ENCODE measurements at places on chromosomes 2 and 18. TPM values are rescaled to one million over a fixed set of nuclear protein-coding genes. Genes with fewer than 3 reads are reported as not detected.

GRCh38 chr2:238257786-238258700 lies 18.2 kb upstream of the HES6 start:
- DNase-seq, result no peak
- peaks cover 3% of the 10 kb centered on the region for H3K4me1 ChIP-seq
- H3K27me3 ChIP-seq, result no peaks in the 10 kb centered on the region
- H3K27ac ChIP-seq, result no peak overlapping the region
- no peak overlapping the region for H3K4me3 ChIP-seq

- H3K27me3 ChIP-seq, result no peaks in the 10 kb centered on the region
- peak overlapping the region; percentile 22 for H3K4me3 ChIP-seq
- no peak for DNase-seq
- peaks cover 8% of the 10 kb centered on the region for H3K36me3 ChIP-seq
- H3K27ac ChIP-seq, result no peak overlapping the region
Measured at GRCh38 chr2:156474401-156474800, 38.2 kb downstream of the GPD2 start.

GRCh38 chr2:121502246-121502645 lies 28.4 kb upstream of the RNU4ATAC start:
- DNase-seq, result no peak
- H3K27ac ChIP-seq, result no peak overlapping the region
- peaks cover 15% of the 10 kb centered on the region for H3K4me1 ChIP-seq
- H3K27me3 ChIP-seq, result no peaks in the 10 kb centered on the region
- H3K4me3 ChIP-seq, result no peak overlapping the region
- H3K36me3 ChIP-seq, result peaks cover 56% of the 10 kb centered on the region

DNA sequence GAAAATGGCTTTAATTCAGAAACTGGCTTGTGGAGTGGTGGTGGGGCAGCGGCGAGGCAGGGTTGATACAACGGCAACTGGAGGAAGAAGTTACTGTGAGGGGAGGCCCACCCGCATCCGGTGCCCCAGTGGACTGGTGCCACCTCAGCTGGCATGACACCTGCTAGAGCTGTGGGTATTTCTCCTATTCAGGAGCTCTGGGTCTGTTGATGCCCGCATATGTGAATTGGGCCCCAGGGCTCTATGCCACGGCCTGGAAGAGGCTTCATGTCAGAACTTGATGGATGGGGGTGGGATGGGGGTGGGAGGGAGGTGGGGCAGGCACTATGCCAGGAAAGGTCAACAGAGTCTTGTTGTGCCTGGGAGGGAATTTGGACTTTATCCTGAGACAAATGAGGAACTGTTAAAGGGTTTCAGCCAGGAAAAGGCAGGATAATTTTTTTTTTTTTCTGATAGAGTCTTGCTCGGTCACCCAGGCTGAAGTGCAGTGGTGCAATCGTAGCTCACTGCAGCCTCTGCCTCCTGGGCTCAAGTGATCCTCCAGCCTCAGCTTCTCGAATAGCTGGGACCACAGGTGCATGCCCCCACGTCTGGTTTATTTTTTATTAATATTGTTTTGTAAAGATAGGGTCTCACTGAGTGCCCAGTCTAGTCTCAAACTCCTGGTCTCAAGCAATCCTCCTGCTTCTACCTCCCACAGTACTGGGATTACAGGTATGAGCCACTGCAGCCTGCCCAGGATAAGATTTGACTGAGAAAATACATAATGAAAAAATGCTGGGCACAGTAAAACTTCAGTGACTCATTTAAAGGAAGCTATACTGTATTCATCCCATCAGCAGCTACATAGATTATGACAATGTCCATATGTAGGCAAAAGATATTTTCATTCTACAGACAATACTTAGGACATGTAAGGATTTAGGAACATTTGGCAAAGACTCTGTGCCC lies 52.6 kb downstream of the SH2D6 start:
- no peak overlapping the region for H3K4me3 ChIP-seq
- H3K36me3 ChIP-seq, result no peaks in the 10 kb centered on the region
- DNase-seq, result no peak

- no peak overlapping the region for H3K27ac ChIP-seq
- peaks cover 2% of the 10 kb centered on the region for H3K4me1 ChIP-seq
- no peaks in the 10 kb centered on the region for H3K27me3 ChIP-seq
- H3K4me3 ChIP-seq, result no peak overlapping the region
- no peaks in the 10 kb centered on the region for H3K36me3 ChIP-seq
- DNase-seq, result no peak
Measured at GRCh38 chr2:166882851-166883250, 5.4 kb upstream of the XIRP2 start.

- H3K36me3 ChIP-seq, result no peaks in the 10 kb centered on the region
- H3K4me3 ChIP-seq, result no peak overlapping the region
- H3K27me3 ChIP-seq, result peaks cover 32% of the 10 kb centered on the region
Measured at GRCh38 chr2:157930728-157931127, 54.6 kb upstream of the ACVR1 start.

DNA sequence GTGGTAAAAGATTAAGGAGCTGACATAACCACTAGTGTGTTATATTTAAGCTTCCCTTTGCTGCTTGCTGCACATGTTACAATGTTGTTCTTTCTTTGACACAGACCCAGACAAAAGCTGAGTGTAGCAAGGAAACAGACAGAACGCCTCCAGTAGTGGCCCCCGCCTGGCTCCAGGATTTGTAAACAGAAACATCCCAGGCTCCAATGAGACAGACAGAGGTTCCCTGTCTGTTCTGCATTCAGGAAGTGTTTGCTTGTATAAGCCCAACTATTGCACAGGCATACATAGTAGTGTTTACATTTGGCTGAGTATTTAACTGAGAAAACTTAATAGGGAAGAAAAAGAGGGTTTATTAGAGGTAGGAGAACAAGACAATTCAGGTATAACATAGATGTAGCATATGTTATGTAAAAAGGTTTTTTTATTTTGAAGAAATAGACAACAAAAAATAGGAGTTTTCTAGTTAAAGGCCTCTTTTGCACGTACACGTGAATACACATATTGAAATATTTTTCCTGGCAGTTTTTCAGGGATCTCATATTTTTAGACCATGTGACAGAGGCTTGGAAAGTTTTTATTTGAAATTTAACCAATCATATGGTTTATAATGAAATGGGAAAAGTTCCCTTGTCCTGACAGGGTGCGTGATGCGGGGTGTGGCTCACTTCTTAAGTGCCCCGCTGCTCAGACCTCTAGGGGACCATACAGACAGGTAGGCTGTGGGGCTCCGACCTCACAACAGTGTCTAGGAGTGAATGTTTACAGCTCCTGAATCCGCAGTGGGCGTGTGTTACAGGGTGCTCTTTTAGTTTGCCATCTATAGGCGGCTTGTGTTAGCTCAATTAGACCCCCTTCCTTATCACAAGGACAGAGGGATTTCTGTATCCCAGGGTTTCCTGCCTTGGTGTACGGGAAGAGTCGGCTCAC lies 118.4 kb downstream of the BMPR2 start:
- DNase-seq, result no peak
- H3K36me3 ChIP-seq, result peaks cover 10% of the 10 kb centered on the region
- H3K4me3 ChIP-seq, result peak overlapping the region; percentile 27
- H3K4me1 ChIP-seq, result peaks cover 17% of the 10 kb centered on the region
- H3K27ac ChIP-seq, result peak overlapping the region; percentile 91

DNA sequence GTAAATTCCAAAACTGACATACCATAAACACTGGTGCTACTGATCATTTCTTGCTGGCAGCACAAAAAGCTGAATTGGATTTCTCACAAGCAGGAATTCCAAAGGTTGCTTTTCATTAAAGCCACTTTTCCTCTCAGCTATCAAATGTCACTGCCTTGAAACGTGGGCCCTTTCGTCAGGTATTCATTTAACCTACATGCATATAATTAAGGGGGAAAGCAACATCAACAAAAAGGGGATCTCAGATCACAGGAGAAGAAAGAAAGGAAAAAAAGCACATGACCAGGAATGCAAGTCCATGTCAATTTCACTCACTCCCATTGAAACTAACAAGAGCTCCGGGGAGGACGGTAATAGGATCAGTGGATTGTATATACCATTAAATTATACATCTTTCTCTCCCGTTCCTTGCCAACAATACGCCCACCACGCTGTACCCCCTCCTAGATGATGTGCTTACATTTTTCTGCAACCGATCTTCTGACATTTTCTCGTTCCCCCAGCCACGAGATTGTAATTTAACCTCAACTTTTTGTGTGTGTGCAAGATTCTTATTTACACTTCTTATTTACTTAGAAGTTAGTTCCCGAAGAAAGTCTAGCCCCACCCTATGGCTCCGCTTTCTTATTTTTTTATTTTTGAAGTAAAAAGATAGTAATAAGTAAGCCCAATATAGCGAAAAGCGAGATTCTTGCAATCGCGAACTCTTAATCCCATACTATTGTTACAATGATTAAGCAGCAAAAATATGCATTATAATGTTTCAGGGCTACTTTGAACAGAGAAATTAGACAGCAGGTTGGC lies 725 bp downstream of the FIGN start:
- H3K27me3 ChIP-seq, result peaks cover 4% of the 10 kb centered on the region
- H3K4me3 ChIP-seq, result peak overlapping the region; percentile 91
- peak overlapping the region; percentile 98 for H3K27ac ChIP-seq
- no peaks in the 10 kb centered on the region for H3K36me3 ChIP-seq
- DNase-seq, result no peak

GRCh38 chr2:85868822-85869221 lies 20.0 kb downstream of the ST3GAL5 start:
- H3K27me3 ChIP-seq, result no peaks in the 10 kb centered on the region
- peaks cover 8% of the 10 kb centered on the region for H3K4me1 ChIP-seq
- no peak for DNase-seq
- H3K4me3 ChIP-seq, result no peak overlapping the region

GRCh38 chr2:240603846-240604245 lies 17.3 kb downstream of the CAPN10 start:
- peaks cover 2% of the 10 kb centered on the region for H3K36me3 ChIP-seq
- H3K4me1 ChIP-seq, result peaks cover 5% of the 10 kb centered on the region
- no peaks in the 10 kb centered on the region for H3K27me3 ChIP-seq
- no peak overlapping the region for H3K4me3 ChIP-seq

DNA sequence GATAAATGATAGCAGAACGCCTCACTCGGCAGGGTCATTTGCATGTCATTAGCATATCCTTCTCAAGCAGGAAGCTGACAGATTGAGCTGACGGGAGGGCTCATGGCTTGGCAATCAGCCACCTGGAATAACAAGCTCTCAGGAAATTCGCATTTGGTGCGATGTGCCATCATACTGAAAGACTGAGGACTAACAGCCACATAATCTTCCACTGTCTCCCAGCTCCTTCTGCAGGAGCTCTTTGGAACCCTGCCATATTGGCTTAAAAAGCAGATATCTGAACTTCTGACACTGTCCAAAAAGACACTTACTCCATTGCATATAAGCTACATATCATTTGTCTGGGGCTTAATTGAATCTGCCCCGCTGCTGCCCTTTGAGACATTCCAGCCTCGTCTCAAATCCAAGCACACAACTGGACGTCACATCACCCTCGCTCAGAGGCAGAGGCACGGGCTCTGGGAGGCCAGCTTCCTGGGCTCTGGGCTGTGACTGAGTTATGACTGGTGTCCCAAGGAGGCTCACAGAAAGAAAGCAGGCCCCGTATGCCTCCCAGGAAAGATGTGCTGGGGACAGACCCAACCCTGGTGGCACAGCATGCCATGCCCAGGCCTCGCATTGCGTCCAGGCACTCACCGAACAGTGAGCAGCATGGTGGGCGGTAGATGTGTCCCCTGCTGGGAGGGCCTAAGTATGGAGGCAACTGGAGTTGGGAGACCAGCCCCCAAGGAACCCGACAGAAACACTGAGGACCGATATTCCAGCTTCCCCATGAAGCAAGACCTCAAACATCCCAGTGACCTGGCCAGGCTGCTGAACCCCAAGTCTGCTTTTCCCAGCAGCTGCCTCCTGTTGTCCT lies 228.0 kb downstream of the ATAD2B start:
- no peak overlapping the region for H3K27ac ChIP-seq
- no peaks in the 10 kb centered on the region for H3K27me3 ChIP-seq
- peaks cover 13% of the 10 kb centered on the region for H3K36me3 ChIP-seq
- peaks cover 4% of the 10 kb centered on the region for H3K4me1 ChIP-seq
- H3K4me3 ChIP-seq, result no peak overlapping the region

DNA sequence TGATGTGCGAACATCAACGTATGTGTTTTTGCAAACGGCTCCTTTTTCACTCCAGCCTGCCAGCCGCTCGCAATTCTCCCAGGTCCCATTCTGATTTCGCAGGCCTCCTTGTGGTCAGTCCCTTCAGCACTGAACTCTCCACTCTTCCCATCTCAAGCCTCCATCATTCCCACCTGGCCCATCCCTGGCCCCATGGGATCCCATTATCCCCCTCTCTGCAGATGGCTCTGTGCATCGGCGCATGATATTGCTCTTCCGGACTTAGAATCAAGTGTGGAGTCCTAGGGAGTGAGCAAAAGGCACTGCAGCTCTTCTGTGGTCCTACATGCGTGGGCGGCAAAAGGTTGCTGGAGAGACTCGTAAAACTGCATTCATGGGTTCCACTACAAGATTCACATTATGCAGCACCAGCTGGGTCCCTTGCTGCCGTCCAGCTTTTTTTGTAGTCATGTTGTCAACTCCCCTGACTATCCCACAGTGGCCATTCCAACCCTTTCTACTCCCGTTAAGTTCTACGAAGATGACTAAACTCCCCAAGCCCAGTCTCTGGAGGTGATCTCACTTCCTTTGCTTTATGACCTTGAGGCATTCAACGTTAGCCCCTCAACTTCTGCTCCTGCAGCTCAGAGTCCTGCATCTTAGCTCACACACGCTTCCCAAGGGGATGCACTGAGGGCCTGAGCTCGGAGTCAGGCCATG lies 125.3 kb upstream of the NRP2 start:
- no peaks in the 10 kb centered on the region for H3K27me3 ChIP-seq
- peaks cover 3% of the 10 kb centered on the region for H3K36me3 ChIP-seq
- H3K4me3 ChIP-seq, result no peak overlapping the region
- peaks cover 12% of the 10 kb centered on the region for H3K4me1 ChIP-seq

- no peak overlapping the region for H3K27ac ChIP-seq
- H3K27me3 ChIP-seq, result no peaks in the 10 kb centered on the region
- H3K4me3 ChIP-seq, result no peak overlapping the region
- H3K36me3 ChIP-seq, result no peaks in the 10 kb centered on the region
Measured at GRCh38 chr2:122132147-122132691, 376.8 kb downstream of the TSN start.

DNA sequence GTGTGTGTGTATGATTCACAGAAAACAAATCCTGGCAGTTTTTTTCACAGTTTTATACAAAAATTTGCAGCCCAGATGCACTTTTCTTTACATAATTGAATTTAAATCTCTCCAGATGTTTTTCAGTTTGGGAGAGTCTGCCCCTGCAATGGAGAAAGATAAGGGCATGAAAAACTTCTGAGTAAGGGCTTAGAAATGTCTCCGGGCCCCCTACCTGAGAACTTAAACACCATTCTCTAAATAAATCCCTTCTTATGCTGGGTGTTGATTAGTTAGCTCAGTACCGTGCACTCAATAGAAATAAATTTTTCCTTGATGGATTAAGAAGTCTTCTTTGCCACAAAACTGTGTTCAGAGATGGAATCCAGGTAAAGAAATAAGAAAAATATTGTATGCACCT lies 64.5 kb downstream of the DPP4 start:
- H3K27ac ChIP-seq, result no peak overlapping the region
- H3K27me3 ChIP-seq, result no peaks in the 10 kb centered on the region
- H3K4me1 ChIP-seq, result no peaks in the 10 kb centered on the region
- no peak for DNase-seq

GRCh38 chr2:9613291-9613690 lies 17.5 kb downstream of the YWHAQ start:
- no peak overlapping the region for H3K27ac ChIP-seq
- no peak overlapping the region for H3K4me3 ChIP-seq
- peaks cover 41% of the 10 kb centered on the region for H3K4me1 ChIP-seq
- no peaks in the 10 kb centered on the region for H3K27me3 ChIP-seq

- H3K4me1 ChIP-seq, result no peaks in the 10 kb centered on the region
- DNase-seq, result no peak
- H3K27me3 ChIP-seq, result peaks cover 14% of the 10 kb centered on the region
- H3K27ac ChIP-seq, result no peak overlapping the region
Measured at GRCh38 chr2:10980886-10981425, 69.2 kb downstream of the KCNF1 start.

LYPD1 gene
- total RNA-seq, result 7.1 TPM

HOXD13 gene
- not detected for total RNA-seq

NT5DC4 gene
- not detected for total RNA-seq

CTIF gene
- total RNA-seq, result 26.4 TPM

GALR1 gene
- total RNA-seq, result 4.0 TPM

ZNF532 gene
- 184 TPM for total RNA-seq

TMEM169 gene
- 3.8 TPM for total RNA-seq

AMER3 gene
- total RNA-seq, result 7.0 TPM
